CD4-positive, alpha-beta memory T cell (primary cell): ENCODE measurements at places on chromosomes 2 and 18. TPM values are rescaled to one million over a fixed set of nuclear protein-coding genes. Genes with fewer than 3 reads are reported as not detected.

DNA sequence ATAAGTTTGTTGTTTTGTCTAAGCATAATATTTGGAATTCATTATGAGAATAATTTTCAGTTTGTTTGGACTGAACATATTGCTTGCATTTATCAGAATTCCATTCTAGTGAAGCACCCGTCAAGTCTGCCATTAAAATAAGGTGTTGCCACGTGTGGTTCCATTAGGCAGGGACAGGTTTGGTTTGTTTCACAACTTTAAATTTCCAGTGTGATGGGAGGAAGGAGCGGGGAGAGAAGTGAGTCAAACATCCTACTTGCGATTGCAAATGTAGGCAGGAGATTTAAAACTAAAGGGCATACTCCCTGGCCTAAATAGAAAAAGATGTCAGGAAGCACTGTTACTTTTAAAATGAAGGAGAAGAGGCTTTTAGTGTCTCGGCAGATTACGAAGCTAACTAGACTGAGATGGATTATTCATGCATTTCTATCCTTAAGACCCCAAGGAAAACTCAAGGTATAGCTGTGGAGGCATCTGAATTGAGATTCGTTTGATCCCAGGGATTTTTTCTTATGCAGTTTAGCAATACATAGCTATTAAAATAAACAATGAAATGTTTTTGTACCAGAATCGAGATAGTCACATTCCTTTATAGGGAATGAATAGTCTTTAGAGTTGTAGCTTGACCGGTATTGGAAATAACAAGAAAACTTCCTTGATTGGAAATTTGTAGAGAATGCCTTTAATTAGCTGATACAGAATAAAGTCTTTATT lies 19.8 kb downstream of the GRHL1 start:
- DNase-seq, result no peak
- H3K4me1 ChIP-seq, result peaks cover 6% of the 10 kb centered on the region
- H3K36me3 ChIP-seq, result no peaks in the 10 kb centered on the region
- H3K4me3 ChIP-seq, result no peak overlapping the region

GRCh38 chr2:234905547-234906265 lies 46.1 kb upstream of the SH3BP4 start:
- H3K36me3 ChIP-seq, result no peaks in the 10 kb centered on the region
- no peak overlapping the region for H3K4me3 ChIP-seq
- H3K4me1 ChIP-seq, result no peaks in the 10 kb centered on the region
- H3K27ac ChIP-seq, result no peak overlapping the region
- H3K27me3 ChIP-seq, result no peaks in the 10 kb centered on the region

GRCh38 chr2:158603986-158604385 lies 147.2 kb downstream of the PKP4 start:
- H3K27me3 ChIP-seq, result no peaks in the 10 kb centered on the region
- no peaks in the 10 kb centered on the region for H3K36me3 ChIP-seq
- H3K4me1 ChIP-seq, result no peaks in the 10 kb centered on the region
- H3K4me3 ChIP-seq, result no peak overlapping the region
- H3K27ac ChIP-seq, result no peak overlapping the region

- no peaks in the 10 kb centered on the region for H3K27me3 ChIP-seq
- H3K36me3 ChIP-seq, result no peaks in the 10 kb centered on the region
- H3K4me3 ChIP-seq, result no peak overlapping the region
- H3K4me1 ChIP-seq, result no peaks in the 10 kb centered on the region
- DNase-seq, result no peak
These were observed 25.8 kb upstream of the LRP2 start for GRCh38 chr2:169388161-169388560.

DNA sequence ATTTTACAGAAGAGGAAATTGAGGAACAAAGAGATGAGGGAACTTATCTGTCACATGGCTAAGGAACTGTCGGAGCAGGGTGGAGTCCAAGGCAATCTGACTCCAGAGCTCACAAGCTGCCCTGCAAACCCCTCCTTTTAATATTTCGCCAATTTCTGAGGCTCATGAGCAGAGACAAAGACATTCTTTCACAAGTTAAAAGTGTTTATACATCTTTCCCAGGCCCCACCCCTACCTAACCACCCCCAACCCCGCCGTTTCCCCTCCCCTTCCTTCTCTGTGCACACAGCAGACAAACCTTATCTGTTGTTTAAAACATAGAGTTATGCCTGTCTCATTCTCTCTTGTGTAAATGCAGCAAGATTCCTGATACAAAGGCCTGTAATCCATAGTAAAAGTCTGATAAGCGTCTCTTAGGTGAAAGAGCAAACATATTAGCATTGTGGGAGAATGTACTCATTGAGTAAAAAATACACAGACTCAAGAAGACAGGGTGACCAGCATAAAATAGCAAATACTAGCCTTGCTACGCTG lies 44.3 kb downstream of the EPHA4 start:
- H3K4me1 ChIP-seq, result peaks cover 63% of the 10 kb centered on the region
- no peak overlapping the region for H3K4me3 ChIP-seq
- no peaks in the 10 kb centered on the region for H3K27me3 ChIP-seq

DNA sequence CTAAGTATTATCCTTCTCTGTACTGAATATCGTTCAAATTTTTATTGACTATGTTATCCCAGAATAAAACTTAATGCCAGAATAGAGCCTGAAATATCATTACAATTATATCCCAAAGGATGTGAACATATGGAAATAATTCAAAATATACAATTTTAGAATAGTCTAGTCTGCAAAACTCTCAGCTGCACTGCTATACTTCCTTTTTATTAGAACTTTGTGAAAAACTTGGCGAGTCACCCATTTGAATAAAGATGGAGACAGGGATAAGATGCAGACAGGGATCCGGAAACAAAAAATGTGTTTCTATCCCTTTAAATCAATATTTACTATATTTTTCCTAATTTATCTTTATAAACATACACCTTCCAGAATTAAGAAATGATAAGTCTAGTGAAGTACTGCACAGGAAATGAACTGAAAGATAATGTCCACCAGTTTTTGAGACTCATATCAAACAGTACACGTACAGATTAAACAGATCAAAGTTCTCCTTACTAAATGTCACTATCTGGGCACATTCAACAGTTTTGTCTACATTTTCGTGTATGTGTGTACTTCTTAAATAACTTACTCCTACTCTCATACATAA lies 107.8 kb downstream of the MEP1B start:
- no peaks in the 10 kb centered on the region for H3K27me3 ChIP-seq
- H3K4me3 ChIP-seq, result no peak overlapping the region
- H3K36me3 ChIP-seq, result no peaks in the 10 kb centered on the region
- H3K27ac ChIP-seq, result no peak overlapping the region
- no peak for DNase-seq

DNA sequence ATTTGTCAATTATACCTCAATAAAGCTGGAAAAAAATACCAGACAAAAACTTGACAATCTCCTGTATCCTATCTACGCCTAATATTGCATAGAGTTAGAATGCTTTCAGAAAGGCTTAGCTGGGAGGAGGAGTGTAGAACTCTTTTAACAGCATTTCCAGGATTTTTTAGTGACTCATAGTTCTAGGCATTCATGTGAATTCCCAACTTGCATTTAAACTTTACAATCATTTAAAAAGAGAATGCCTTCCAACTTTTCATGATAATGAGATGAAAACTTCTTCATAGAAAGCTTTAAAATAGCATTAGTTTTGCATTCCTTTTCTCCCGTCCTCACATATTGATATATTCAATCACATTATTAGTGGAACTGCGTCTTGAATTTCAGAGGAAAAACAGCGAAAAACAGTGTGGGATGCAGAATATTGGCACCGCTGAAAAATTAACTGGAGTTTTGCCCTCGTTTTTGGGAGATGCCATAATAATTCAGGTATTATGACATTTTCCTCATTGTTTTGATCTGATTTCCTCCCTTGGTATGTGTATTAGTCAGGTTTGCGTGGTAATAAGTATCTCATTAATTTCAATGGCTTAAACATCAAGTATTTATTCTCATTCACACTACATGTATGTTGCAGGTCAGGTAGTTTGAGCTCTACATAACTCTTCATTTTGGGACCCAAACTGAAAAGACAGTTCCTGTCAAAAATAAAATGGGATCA lies 293.2 kb upstream of the FIGN start:
- H3K27me3 ChIP-seq, result no peaks in the 10 kb centered on the region
- no peak overlapping the region for H3K4me3 ChIP-seq
- no peaks in the 10 kb centered on the region for H3K4me1 ChIP-seq
- DNase-seq, result no peak

DNA sequence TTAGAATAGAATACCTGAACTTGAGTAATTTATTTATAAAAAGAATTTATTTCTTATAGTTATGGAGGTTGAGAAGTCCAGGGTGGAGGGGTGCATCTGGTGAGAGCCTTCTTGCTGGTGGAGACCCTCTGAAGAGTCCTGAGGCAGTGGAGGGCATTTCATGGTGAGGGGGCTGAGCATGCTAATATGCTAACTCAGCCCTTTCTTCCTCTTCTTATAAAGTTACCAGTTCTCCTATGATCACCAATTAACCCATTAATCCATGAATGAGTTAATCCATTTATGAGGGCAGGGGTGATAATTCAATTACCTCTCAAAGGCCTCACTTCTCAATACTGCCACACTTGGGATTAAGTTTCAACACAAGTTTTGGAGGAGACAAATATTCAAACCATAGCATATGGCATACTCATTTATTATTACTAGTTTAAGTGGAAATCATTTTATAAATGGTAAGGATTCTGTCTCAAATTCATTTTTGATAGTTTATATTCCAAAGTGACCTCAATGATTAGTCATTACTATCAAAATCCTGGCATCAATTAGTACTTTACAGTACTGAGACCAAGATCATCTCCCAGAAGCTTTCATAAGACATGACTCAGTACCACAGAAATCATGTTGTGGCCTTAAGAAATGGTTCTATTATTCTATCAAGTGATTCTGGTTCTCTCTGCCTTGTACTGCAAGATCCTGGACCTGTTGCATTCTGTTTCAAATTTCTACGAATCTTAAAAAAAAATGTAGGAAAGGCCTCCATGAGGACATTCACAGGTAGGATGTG lies 5.5 kb downstream of the ZNF396 start:
- no peaks in the 10 kb centered on the region for H3K27me3 ChIP-seq
- H3K36me3 ChIP-seq, result no peaks in the 10 kb centered on the region
- H3K4me1 ChIP-seq, result peaks cover 6% of the 10 kb centered on the region
- no peak overlapping the region for H3K27ac ChIP-seq
- H3K4me3 ChIP-seq, result no peak overlapping the region
- DNase-seq, result no peak

DNA sequence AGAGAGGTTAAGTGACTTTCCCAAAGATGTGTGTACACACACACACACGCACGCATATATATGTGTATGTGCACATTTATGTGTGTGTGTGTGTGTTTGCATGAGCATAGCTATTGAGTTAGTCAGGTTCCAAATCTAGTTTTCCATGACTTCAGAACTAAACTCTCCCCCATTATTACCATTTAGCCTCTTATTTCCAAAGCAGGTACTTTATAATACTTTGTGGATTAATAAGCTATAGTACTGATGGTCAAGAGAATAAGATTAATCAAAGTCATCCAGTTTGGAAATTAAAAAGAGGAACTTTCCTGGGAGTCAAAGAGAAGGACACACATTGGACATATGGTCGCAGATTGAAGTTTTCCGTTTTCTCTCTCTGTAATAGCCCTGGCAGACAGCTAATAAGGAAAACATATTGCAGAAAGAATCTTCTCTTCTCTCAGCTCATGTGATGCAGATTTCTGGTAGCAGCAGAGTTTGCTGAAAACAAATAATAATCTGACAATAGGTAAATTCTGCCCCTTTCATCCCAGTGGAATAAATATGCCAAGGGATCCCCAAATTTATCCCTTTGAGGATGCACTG lies 410.9 kb upstream of the TCF4 start:
- H3K36me3 ChIP-seq, result no peaks in the 10 kb centered on the region
- no peak overlapping the region for H3K4me3 ChIP-seq
- no peak overlapping the region for H3K27ac ChIP-seq
- H3K27me3 ChIP-seq, result no peaks in the 10 kb centered on the region
- H3K4me1 ChIP-seq, result no peaks in the 10 kb centered on the region

DNA sequence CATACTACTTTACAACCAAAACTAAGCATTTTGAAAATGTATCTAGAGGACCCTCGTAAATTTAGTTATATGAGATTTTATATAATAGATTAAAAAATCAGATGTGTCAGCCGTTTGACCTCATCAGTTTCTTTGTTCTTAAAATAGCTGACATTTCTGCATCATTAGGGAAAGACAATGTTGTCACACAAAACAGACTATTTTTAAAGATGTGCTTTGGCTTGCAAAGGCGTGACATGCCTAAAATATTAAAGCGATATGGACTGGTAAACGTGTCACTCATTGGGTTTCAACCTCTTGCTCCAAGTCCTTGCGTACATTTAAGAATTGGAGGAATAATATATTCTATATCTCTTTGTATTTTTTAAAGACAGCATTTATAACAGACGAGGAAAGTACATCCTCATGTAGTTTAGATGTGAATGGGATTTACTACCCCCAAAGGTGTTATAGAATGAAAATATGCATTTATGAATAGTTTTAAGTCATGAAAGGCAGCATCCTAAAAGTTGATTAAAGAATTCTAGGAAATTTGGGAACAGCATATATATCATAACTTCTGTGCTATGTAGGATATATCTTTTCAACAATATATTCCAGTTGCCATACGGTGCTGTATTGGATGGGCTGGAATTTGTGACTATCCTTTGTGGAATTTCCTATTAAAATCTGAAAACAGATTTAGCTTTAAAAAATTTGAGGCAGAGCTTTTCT lies 3.8 kb downstream of the MYL12A start:
- peak overlapping the region; percentile 49 for H3K27ac ChIP-seq
- H3K27me3 ChIP-seq, result no peaks in the 10 kb centered on the region
- peaks cover 49% of the 10 kb centered on the region for H3K36me3 ChIP-seq
- H3K4me1 ChIP-seq, result peaks cover 70% of the 10 kb centered on the region
- DNase-seq, result no peak

- H3K4me3 ChIP-seq, result no peak overlapping the region
- H3K36me3 ChIP-seq, result peaks cover 5% of the 10 kb centered on the region
- H3K27me3 ChIP-seq, result no peaks in the 10 kb centered on the region
- no peak overlapping the region for H3K27ac ChIP-seq
These were observed 42.4 kb downstream of the HK2 start for GRCh38 chr2:74876081-74876886.

DNA sequence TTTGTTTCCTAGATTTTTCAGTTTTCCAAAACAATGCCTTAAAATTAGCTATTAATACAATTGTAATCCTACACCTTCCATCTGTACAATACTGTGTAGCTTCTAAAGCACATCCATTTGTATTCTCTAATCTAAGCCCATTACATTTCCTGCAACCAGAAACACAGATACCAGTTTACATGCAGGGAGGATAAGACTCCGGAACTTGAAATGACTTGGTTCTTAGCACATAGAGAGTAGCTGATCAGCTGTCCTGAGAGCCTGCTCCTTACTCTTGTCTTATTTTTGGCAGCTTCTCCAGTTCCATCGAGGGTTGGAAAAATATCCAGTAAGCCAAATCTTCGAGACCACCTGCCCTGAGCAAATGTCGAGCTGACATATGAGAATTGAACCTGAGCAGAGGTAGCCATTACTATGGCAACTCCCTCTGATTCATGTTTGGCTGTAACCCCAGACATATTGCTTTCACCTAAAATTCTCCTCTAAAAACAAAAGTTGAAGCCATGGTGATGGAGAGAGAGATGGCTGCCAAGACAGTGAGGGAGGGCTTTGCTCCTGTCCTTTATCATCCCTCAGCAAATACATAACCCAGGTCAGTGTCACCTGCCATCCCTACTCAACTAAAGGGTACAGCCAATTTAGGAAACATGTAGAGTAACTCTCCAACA lies 542.8 kb downstream of the IRS1 start:
- H3K27me3 ChIP-seq, result no peaks in the 10 kb centered on the region
- no peak overlapping the region for H3K4me3 ChIP-seq
- no peaks in the 10 kb centered on the region for H3K36me3 ChIP-seq
- H3K4me1 ChIP-seq, result no peaks in the 10 kb centered on the region
- DNase-seq, result no peak

The MAP3K19 gene
- total RNA-seq, result not detected

The ZRANB3 gene
- total RNA-seq, result 3.3 TPM

The CCDC141 gene
- 8.2 TPM for total RNA-seq

The RUFY4 gene
- 0.30 TPM for total RNA-seq

The DSG4 gene
- not detected for total RNA-seq

The RAPGEF4 gene
- total RNA-seq, result not detected

The EPAS1 gene
- total RNA-seq, result 2.3 TPM

The IWS1 gene
- total RNA-seq, result 55.2 TPM
